ENCODE measurements at places on chromosomes 7 and 10. TPM values are rescaled to one million over a fixed set of nuclear protein-coding genes. Genes with fewer than 3 reads are reported as not detected.

Gene C1QL3
- not detected for total RNA-seq

Gene CHST15
- total RNA-seq, result 0.63 TPM

Gene TAS2R41
- not detected for total RNA-seq

Gene EPDR1
- 6.0 TPM for total RNA-seq

Gene STAG3
- total RNA-seq, result 0.32 TPM

Gene CNTNAP2
- total RNA-seq, result not detected

Gene AKR1C2
- total RNA-seq, result 48.6 TPM

Gene HABP2
- total RNA-seq, result not detected

Gene TAS2R38
- not detected for total RNA-seq

Gene ACSM6
- not detected for total RNA-seq

Gene H2BK1
- not detected for total RNA-seq

Gene TMEM229A
- not detected for total RNA-seq
